ENCODE measurements at places on chromosomes 5 and 9. TPM values are rescaled to one million over a fixed set of nuclear protein-coding genes. Genes with fewer than 3 reads are reported as not detected.

DNA sequence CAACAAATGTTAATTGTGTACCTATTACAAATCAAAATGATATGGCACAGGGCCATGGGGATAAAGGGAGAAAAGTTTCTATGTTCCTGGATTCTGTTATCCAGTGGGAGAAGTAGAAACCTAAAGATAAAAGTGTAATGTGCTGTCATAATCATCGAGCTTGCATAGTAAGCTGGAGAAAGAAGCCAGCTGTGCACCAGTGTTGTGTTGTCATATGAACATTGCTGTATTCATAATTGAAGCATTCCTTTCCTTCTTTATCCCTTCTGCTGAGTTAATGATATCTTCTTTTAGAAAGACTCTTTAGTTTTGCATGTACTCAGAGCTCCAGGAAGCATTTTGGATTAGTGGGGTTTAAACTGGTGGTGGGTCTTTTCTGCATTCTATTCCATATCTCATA is 39.5 kb downstream of the NTRK2 start:
- no peak for DNase-seq
- H3K27me3 ChIP-seq, result no peaks in the 10 kb centered on the region
- no peak overlapping the region for H3K27ac ChIP-seq
- no peaks in the 10 kb centered on the region for H3K36me3 ChIP-seq

- no peak overlapping the region for H3K4me3 ChIP-seq
- H3K36me3 ChIP-seq, result no peaks in the 10 kb centered on the region
- no peaks in the 10 kb centered on the region for H3K4me1 ChIP-seq
- H3K27ac ChIP-seq, result no peak overlapping the region
Observed at GRCh38 chr5:98968056-98968564, 39.3 kb upstream of the CHD1 start.

- no peak overlapping the region for H3K4me3 ChIP-seq
- no peak for DNase-seq
- H3K27ac ChIP-seq, result no peak overlapping the region
- no peaks in the 10 kb centered on the region for H3K4me1 ChIP-seq
- H3K36me3 ChIP-seq, result no peaks in the 10 kb centered on the region
Observed at GRCh38 chr5:172612771-172613170, 28.3 kb upstream of the NEURL1B start.

DNA sequence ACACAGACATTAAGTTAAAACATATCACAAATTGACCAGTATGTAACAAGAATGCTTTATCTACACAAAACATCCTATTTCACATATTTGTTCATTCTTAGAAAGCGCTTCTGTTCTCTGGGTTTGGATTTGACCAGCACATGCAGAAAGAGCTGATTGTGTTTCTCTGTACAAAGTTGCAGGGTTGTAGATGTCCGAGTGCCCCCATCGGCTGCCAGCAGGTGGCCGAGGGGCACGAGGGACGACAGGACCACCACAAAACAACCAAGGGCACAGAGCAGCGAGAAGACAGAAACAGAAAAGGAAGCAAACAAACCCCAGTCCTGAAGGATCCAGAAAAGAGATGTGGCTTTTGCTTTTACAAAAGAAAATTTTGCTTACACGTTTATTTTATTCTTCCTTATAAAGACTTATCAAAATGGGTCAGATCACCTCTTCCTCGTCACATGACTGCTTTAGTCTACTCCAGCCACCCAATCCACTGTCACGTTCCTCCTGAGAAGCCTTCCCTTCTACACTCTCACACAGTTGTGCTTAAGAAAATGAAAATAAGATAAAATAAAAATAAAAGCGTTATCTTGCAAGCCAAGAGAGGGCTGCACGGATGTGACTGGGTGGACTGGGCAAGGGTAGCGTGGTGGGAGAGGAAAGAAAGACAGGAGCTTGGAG is 9.5 kb downstream of the OTP start:
- H3K4me1 ChIP-seq, result peaks cover 17% of the 10 kb centered on the region
- no peak overlapping the region for H3K27ac ChIP-seq
- no peak for DNase-seq

- no peak overlapping the region for H3K27ac ChIP-seq
- no peak overlapping the region for H3K4me3 ChIP-seq
- no peak for DNase-seq
- H3K4me1 ChIP-seq, result no peaks in the 10 kb centered on the region
- no peaks in the 10 kb centered on the region for H3K36me3 ChIP-seq
Observed at GRCh38 chr5:102623329-102624065, 124.7 kb upstream of the SLCO6A1 start.

DNA sequence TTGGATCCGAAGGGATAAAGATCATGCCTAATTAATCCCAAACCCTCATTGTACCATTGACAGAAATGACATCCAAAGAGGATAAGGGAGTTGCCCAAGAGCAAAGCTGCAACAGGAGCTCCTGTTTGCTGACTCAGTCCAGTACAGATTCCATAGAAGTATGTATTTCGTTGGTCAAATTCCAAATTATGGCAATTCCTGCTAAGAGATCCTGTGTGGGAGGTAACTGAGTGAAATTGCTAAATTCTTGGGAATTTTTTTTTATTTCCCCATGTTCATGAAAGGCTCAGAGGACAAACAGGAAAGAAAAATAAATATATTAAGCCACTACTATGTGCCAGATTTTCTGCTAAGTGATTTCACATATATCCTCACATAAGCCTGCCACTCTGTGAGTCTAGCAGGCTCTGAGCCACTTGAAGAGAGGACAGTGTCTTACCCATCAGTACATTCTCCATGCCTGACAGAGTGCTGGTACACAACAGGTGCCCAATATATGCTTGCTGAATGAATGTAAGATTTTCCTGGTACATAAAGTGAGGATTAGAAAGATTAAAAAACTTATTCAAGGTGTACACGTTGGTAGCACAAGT is 132.7 kb downstream of the GLIS3 start:
- H3K27me3 ChIP-seq, result no peaks in the 10 kb centered on the region
- H3K36me3 ChIP-seq, result no peaks in the 10 kb centered on the region
- H3K4me3 ChIP-seq, result no peak overlapping the region
- DNase-seq, result no peak

DNA sequence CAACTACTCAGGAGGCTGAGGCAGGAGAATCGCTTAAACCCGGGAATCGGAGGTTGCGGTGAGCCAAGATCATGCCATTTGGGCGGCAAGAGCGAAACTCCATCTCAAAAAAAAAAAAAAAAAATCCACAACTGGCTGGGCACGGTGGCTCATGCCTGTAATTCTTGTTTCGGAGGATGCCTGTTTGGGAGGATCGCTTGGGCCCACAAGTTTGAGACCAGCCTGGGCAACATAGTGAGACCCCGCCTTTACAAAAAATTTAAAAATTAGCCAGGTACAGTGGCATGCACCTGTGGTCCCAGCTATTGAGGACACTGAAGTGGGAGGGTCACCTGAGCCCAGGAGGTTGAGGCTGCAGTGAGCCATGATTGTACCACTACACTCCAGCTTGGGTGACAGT is 1.9 kb upstream of the EIF4EBP3 start:
- H3K27me3 ChIP-seq, result no peaks in the 10 kb centered on the region
- no peak overlapping the region for H3K27ac ChIP-seq
- H3K4me1 ChIP-seq, result peaks cover 32% of the 10 kb centered on the region
- no peak for DNase-seq
- H3K36me3 ChIP-seq, result peaks cover 12% of the 10 kb centered on the region

CHSY3 gene
- total RNA-seq, result not detected

GRXCR2 gene
- not detected for total RNA-seq

MARCOL gene
- total RNA-seq, result not detected

PHF24 gene
- 0.04 TPM for total RNA-seq

PNPLA7 gene
- total RNA-seq, result 2.0 TPM

Data from CD8-positive, alpha-beta memory T cell (primary cell).